Activated CD8-positive, alpha-beta memory T cell treated with anti-CD3 and anti-CD28 coated beads, Interleukin-2, amount 50 U/mL, for 4 hours (primary cell): ENCODE measurements at places on chromosomes 13 and 19.

DNA sequence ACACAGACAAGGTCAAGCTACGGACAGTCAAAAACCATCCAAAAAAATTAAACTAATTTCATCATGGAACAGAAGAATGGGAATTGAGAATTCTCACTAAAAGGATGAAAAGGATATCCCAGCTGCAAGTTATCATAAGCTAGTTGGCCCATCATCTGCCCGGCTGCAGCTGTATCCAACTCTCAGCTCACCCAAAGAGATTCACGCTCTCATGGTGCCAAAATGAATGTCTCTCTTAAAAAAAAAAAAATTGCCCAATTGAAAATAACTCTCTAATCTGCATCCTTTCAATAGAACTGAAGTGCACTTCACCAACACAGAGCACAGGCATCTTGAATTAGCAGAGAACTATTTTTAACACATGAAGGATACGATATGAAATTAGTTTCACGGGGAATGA, 20.0 kb downstream of the ENOX1 start:
- no peak for DNase-seq

- DNase-seq, result no peak
Observed at GRCh38 chr19:31127134-31127967, 221.9 kb downstream of the TSHZ3 start.

GRCh38 chr13:77760893-77761292, 63.4 kb downstream of the SLAIN1 start:
- DNase-seq, result no peak

DNA sequence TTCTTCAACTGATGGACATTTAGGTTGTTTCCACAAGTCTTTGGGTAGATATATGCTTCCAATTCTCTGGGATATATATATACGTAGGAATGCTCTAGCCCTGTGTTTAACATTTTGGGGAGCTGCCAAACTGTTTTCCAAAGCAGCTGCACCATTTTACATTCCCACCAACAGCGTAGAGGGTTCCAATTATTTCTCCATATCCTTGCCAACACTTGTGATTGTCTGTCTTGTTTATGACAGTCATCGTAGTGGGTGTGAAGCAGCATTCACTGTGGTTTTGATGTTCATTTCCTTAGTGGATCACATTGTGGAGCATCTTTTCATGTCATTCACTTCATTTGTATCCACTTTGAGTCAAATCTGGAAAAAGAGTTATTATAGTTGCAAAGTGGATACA, 4.7 kb upstream of the CBLC start:
- no peak for DNase-seq

DNA sequence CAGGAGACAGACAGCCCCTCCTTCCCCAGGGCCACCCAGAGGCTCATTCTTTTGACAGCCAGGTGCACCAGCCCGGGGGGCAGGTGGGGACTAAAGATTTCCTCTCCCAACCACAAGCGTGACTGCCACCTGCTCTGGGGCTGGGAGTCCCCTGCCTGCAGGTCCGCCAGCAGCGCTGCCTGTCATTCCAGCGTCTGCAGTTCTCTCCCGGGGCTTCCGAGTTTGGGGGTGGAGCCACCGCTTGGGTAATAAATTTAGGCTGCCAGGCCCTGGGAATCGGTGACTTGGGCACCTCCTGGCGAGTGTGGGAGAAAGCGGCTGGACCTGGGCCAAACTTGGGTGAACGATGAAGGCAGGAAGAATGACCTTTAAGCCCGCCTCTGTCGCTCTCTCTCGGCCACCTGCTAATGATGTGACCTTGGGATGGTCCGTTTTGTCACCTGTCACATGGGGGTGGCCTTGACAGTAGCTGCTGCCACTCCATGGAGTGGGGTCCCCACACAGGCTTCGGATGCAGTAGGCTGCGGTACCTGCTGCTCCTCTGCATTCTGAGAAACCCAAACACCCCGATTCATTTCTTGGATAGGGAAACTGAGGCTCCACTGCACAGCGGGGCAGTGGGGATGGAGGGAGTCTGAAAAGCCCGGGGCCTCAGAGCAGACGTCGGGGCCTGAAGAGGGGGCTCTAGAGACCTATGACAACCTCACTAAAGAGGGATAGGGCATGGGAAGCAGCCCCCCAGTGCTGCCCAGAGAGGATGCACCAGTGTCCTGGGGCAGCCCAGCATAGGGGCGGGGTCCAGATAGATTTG, 12.8 kb downstream of the FUT6 start:
- no peak for DNase-seq

GRCh38 chr19:3031607-3031867, 2.5 kb upstream of the TLE2 start:
- no peak for DNase-seq

- DNase-seq, result peak; percentile 77
Observed at GRCh38 chr19:40190891-40191835, at the start of gene MAP3K10. MAP3K10 (plus strand) TSS chr19:40191426; CDS start chr19:40192032, 606 bp downstream.

DNA sequence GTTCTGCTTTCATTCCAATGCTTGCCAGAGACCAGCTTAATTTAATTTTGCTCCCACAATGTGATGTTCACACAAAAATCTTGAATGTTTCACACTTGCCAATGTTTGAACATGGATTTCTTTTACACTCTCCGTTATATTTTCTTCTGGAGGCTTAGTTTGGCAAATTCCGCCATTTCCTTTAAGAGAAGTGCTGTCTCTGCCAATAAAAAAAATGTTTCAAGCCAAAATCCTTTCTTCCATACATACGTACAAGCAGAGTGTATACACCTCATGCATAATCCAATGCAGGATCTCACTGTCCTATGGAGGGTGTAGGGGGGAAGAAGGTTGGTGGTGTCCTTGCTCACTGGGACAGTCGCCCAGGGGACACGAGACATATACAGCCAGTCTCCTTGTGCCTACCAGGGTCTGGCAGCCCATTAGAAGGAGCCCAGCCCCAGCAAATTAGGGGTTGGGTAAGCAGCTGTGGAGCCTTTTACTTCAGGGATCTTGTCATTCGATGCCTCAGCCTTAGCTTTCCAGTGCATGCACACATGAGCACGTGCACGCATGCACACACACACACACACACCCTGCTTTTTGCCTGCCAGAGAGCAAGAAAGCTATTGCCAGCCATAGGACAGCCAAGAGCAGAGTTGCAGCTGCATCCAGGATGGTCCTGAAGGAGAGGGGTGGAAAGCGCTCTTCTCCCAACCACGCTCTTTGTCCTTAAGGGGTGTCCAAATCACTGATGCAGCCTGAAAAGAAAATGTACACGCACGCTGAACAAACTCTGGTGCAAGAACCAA, 208.3 kb downstream of the FOXO1 start:
- DNase-seq, result no peak

GRCh38 chr13:29081036-29081435, 260.9 kb downstream of the MTUS2 start:
- no peak for DNase-seq

DNA sequence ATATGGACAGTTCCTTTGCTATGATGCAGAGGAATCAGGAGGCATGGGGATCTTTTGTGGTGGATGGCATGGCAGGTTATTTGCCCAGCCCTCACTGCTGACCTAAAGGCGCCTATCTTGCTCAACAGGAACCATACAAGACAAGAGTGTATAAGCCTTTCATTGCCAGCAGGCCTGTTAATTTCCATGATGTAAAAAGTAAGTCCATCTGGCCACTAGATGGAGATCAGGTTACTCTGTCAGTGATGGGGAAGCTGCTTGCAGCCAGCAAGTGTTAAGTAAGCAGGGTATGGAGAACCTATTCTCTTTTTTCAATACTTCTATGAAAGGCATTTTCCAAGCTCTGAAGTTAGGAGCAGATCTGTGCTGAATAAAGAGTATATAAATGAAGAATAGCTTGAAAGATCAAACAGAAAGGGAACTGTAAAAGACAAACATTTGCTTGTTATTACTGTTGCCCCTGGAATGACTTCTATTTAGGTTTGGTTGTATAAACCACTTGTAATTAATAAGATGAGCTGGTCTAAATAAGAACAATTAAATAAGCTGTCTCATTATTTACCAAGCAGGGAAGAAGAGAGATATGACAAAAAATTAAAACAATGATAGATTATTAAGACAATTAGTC, 210.9 kb downstream of the RGCC start:
- peak; percentile 18 for DNase-seq

DNA sequence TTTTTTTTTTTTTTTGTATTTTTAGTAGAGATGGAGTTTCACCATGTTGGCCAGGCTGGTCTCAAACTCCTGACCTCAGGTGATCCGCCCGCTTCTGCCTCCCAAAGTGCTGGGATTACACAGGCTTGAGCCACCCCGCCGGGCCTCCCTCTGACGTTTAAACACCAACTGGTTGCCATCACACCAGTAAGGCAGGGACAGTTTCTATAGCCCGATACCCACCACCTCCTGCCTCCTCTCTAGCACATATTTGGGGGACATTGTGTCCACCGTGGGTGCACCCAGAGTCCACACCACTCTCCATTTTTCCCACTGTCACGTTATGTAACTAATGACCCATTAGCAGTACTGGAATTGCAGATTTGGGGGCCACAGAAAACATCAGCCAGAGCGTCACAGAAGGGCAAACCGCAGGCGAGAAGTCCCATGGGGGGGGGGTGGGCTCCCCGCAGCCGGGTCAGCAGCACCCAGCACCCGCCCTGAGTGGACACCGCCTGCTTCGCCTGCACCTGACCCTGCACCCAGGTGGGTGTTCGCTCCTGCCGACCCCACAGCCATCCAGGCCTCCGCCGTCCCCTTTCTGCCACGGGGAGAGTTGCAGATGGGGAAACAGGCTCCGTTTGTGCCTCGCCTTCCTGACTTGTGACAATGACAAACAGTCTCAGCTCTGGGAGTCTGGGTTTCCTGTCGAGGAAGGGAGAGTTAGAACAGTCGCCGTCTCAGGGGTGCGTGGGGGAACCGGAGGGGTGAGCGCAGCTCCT, 3.6 kb downstream of the ONECUT3 start:
- no peak for DNase-seq

- DNase-seq, result no peak
Observed at GRCh38 chr13:39154041-39154440, 115.8 kb downstream of the NHLRC3 start.

DNA sequence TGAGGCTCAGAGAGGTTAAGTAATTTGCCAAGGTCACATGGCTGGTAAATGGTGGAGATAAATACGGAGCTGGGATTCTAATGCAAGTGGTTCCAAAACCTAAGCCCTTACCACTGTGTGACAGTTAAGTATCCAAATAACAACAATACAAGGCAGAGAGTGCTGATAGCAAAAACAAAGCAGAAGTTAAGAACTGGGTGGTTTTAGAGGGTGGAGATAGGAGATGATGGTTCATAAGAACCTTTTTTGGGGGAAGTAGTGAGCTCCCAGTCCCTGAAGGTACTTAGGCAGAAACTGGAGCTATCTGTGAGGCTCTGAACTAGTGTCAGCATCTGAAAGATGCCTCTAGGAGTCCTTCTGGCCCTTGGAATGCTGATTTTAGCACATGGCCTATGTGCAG, 56.2 kb upstream of the UBE2L5 start:
- DNase-seq, result no peak

- no peak for DNase-seq
Observed at GRCh38 chr13:29799041-29799440, 51.4 kb downstream of the UBL3 start.

- peak; percentile 42 for DNase-seq
Observed at GRCh38 chr19:3818466-3818865, 32.3 kb upstream of the MATK start.

DNA sequence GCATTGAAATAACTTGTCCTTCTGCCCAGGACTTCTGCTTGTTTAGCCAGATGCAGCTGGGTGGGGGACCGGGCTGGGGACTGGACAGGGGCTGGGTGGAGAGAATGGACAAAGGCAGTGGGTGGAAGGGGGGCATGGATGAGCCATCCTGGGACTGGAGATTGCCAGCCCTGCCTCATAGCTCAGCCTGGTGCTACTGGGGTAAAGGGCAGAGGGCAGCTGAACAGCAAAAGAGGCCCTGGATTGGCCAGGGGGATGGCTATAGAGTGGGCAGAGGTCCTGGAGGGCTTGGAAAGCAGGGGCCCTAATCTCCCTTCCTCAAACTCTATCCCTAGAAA, 17.7 kb upstream of the PLAUR start:
- DNase-seq, result no peak

DNA sequence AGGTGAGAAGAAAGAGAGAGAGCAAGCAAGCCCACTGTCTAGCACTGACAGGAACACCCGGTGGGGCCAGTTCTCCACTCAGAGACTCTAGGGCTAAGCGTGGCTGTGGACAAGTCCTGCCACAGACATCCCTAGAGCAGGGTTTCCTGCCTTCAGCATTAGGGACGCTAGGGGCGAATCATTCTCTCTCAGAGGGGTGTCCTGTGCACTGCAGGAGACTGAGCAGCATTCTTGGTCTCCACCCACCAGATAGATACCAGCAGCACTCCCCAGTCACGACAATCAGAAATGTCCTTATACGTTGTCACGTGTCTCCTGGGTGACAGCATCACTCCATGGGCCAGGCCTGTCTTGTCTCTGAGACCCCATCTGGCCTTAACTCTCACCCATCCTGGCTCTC, 1.5 kb downstream of the OR10H1 start:
- DNase-seq, result no peak

- DNase-seq, result no peak
Observed at GRCh38 chr19:38795549-38795948, 6.5 kb downstream of the LGALS7B start.

DNA sequence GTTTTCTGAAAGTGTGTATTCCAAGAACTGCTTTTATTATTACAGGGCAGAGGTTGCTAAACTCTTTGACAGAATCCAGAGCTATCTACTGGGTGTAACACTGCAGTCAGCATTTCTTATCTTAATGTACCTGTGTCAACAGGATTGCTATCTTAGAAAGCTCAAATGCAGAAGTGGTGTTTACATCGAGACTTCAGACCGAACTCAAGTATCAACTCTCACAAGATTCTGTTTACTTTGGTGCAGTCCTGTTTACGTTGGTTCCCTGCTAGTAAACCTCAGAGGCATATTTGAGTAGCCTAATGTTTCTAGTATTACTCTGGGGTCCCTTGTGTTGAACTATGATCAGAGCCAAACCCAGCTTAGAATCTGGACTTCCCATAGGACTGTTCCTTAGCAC, 20.5 kb downstream of the SLC15A1 start:
- DNase-seq, result no peak

DNA sequence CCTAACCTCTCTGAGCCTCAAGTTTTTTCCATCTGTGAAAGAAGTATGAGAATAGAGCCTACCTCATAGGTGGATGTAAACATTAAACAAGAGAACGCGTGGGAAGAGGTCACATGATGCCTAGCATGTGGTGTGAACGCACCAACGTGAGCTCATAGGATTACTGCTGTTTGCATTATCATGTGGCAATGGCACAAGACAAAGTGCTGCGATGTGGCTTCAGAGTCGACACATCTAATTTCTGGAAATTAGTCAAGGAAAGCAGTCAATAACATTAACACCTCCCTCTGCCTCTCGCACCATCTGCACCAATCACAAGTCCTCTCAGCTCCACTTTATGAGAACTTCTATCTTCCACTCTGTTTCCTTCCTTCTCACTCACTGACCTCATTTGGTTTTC, 489.7 kb downstream of the COG6 start:
- DNase-seq, result no peak
